Epithelial cell of prostate (primary cell): ENCODE measurements at places on chromosomes 6 and 20.

DNA sequence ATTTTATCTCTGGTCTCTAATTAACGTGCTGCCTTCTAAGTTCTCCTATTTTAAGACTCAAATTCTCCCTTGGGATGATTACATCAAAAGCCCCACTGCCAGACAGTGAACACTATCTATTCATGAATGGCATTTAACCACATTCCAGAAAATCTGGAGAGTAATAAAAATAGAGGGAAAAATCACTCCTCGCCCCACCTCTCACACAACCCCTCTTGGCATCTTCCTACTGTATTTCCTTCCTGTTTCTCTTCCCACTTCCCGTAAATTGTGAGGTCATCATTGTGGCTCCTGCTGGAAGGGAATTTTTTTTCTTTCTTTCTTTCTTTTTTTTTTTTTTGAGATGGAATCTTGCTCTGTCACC lies 31.5 kb downstream of the RAB44 start:
- no peak for DNase-seq

GRCh38 chr20:25173886-25174308 lies 21.6 kb upstream of the ENTPD6 start:
- DNase-seq, result no peak

DNA sequence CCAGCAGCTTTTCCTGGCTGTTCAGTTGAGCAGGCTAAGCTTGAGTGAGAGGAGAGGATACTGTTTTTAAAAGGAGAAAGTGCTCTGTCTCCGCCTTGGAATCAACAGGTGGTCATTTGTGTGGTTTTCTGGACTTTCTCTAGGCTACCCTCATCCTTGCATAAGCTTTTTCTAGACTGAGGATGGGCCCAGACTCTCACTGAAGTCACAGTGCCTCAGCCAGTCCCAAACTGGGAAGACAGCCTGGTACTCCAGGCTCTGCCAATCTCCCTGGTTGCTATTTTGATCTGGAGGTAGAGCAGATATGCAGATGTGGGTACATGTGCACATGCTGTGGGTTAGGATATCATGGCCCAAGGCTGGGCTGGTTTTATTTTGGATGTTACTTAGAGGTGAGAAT lies 7.0 kb downstream of the SCUBE3 start:
- DNase-seq, result no peak

- DNase-seq, result no peak
These were observed 1.3 kb downstream of the CARMIL1 start for GRCh38 chr6:25280344-25281074.

DNA sequence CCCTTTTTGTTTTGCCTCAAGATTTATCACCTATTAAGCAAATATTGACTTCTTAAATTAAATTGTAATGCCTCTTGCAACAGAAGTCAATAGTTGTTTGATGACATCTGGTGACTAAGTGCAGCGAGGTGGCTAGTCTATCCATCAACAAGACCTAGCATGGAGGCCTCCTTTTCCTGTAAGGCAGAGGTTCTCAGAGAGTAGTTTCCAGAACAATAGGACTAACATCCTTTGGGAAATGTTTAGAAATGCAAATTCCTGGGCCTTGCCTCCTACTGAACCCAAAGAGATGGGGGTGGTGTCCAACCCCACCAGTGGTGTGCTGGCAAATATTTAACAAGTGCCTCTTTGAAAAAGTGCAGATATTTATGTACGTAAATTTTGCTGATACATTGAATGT lies 143.7 kb downstream of the SCP2D1 start:
- DNase-seq, result no peak

- no peak for DNase-seq
These were observed 36.8 kb upstream of the DDR1 start for GRCh38 chr6:30847421-30847970.

- no peak for DNase-seq
These were observed 39.7 kb downstream of the ZC3H12D start for GRCh38 chr6:149445095-149445466.

- peak; percentile 40 for DNase-seq
These were observed 773 bp upstream of the AHI1 start for GRCh38 chr6:135498185-135498841.

GRCh38 chr6:69422475-69422874 lies 374.3 kb downstream of the LMBRD1 start:
- DNase-seq, result no peak

- DNase-seq, result no peak
These were observed 35.9 kb upstream of the SLC24A3 start for GRCh38 chr20:19176470-19177052.
